Cortex of kidney (tissue), 1 donor: ENCODE measurements at places on chromosomes 1 and 21.

DNA sequence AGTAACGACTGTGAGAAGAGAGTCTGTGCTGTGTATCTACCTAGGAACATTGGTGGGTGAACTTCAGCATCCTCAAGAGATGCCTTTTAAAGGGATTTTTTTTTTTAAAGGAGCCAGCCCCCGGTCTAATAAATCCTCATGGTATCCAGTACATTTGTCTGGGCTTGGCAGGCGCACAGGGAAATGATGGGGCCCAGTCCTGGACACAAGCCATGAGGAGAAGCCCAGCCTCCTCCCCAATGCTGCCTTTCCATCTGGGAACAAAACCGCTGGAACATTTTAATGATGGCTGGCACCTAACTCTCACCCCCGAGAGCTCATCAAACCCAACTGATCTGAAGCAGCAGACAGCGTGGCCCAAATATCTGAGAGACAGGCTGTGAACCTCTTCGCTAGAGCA, 64.2 kb downstream of the ACOT7 start:
- DNase-seq = no peak

GRCh38 chr1:154840269-154841176, 29.6 kb downstream of the KCNN3 start:
- DNase-seq = no peak

- DNase-seq = no peak
These were observed 24.8 kb downstream of the S1PR1 start for GRCh38 chr1:101261623-101262022.

- DNase-seq = no peak
These were observed 10.4 kb downstream of the ZBTB7B start for GRCh38 chr1:155012776-155013602.

- DNase-seq = no peak
These were observed 88.2 kb downstream of the PSMG1 start for GRCh38 chr21:39094847-39095579.

- no peak for DNase-seq
These were observed 113.2 kb downstream of the AK5 start for GRCh38 chr1:77395051-77395450.

DNA sequence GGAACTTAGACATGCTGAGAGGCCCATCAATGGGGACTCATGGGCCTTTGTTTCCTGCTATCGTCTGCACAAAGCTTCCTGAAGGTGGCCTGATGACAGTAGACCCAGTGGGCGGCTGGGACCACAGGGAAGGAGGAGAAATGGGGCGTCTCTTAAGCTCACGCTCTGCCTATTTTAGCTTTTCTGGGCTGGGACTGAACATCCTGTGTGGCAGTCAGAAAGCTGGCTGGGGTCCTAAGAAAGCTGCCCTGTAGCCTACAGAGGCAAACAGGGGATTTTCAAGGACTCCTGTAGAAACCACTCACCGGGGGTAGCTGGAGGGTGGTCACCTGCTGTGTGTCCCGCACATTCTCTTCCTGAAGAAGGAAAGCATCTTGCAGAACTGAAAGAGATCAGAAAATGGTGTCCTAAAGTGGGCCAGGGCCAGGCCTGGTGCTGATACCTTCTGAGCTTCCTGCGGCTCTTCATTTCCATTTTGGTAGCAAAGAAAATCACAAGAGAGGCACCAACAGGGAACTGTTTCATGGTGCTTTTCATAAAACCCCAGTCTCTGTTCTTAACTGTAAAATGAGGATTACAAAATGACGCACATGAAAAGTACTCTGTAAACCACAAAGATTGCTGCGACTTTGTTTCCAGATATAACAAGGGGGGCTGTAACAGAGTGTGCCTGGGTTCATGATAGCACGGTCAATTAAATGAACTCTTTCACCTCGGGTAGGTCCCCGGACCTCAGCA, 8.6 kb downstream of the ZNF496 start:
- no peak for DNase-seq

DNA sequence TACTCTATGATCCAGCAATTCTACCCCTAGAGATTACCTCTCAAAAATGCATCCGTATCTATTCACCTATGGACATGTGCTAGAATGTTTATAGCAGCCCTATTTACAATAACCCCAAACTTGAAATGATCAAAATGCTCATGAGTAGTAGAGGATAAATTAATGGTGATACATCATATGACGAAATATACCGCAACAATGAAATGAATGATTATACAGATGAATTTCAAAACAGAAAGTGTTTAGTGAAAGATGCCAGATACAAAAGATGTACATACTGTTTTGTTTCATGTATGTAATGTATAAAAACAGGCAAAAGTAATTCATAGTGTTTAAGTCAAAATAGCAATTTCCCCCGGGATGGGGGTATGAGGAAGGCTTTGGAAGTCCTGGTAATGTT, 91.0 kb upstream of the CD55 start:
- DNase-seq = no peak

DNA sequence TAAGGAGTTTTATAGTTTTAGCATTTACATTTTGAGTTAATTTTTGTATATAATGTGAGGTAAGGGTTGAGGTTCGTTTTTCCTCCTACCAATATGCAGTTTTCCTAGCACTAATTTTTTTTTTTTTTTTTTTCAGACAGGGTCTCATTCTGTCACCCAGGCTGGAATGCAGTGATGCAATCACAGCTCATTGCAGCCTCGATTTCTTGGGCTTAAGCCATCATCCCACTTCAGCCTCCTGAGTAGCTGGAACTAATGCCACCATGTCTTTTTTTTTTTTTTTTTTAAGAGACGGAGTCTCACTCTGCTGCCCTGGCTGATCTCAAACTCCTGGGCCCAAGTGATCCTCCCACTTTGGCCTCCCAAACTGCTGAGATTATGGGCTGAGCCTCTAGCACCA, 2.5 kb upstream of the UBASH3A start:
- no peak for DNase-seq

DNA sequence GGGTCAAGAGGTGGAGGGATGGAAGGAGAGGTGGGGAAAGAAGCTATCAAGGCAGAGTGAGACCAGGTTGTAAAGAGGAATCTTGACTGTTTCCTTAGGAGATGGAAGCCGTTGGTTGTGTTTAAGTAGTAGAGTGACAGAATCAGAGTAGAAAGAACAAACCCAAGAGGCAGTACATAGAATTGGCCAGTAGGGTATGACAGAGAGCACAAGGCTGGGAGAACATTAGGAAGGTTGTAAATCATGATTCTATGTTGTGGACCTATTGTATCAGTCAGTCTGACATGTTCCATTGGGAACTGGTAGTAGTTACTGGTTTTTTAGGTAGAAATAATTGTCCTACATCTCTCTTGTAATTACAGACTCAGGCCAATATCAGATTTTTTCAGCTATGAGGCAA, 486.9 kb upstream of the USP24 start:
- no peak for DNase-seq

GRCh38 chr1:47996406-47997226, 569 bp downstream of the TRABD2B start:
- DNase-seq = no peak

GRCh38 chr1:34645109-34645688, 109.6 kb upstream of the GJB5 start:
- no peak for DNase-seq

DNA sequence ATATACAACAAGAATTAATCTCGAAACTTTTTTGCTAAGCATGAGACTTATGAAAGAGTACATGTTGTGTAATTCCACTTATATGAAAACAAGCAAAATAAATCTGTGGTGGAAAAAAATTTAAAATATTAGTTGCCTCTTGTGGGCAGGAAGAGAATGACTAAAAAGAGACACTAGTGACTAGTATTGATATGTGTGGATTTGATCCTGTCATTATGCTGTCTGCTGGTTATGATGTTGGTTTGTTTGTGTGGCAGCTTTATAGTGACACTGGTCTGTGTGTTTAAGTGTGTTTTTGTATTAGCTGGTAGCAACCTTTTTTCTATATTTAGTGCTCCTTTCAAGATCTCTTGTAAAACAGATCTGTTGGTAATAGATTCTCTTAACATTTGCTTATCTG, 267.8 kb upstream of the NRIP1 start:
- DNase-seq = no peak

DNA sequence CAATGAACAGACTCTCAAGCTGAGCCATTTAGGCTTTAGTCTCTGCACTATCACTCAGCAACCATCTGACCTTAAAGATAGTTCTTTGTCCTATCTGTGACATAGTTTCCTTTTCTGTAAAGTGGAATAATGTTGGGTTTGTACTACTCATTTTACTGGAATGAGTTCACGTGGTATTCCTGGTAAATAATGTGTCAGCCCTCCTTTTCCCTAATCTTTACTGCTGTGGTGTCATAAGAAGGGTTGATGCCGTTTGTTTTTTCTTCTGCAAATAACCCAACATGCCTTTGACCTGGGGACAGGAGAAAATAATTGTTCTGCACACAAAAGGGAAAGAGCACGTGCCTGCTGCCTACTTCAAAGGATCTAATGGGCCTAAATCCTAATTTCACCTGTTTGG, 297.8 kb downstream of the BRINP3 start:
- DNase-seq = no peak

DNA sequence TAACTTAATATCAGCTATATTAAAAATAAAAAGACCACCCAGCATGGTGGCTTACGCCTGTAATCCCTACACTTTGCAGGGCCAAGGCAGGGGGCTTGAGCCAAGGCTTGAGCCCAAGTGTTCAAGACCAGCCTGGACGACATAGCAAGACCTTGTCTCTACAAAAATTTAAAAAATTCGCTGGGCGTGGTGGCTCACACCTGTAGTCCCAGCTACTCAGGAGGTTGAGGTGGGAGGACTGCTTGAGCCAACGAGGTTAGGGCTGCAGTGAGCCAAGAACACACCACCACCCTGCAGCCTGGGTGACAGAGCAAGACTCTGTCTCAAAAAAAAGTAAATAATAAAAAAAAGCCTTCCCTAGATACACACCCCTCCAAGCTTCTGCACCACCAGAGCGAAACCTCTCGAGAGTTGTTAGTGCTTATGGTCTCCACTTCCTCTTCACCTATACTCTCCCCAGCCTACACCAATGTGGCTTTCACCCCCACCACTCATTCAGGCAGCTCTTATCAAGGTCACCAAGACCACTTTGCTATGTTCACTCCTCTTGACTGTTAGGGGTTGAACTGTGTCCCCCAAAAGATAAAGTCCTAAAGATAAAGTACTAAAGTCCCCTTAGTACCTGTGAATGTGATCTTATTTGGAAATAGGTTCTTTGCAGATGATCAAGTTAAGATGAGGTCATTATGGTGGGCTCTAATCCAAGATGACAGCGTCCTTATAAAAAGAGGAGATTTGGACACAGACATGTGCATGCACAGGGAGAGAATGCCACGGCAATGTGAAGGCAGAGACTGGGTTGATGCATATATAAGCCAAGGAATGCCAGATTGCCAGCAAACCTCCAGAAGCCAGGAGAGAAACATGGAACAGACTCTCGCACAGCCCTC, 6.8 kb upstream of the PPP1R15B start:
- no peak for DNase-seq

- DNase-seq = no peak
These were observed 4.5 kb upstream of the SVBP start for GRCh38 chr1:42821690-42822089.

DNA sequence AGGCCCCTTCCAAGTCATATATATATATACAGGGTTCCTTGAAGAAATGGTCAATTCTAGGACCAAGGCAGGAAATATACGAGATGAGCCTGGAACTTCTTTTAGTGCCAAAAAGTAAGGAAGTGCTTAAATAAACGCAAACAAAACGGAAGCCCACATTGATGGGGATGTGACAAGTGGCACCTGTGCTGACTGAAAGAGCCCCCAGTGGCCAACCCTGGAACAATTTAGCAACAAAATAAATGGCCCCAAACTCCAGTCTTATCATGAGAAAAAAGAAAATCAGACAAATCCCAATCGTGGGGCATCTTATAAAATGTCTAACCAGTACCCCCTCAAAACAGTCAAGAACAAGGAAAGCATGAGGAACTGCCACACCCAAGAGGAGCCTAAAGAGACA, 17.7 kb downstream of the PLA2G5 start:
- no peak for DNase-seq

GRCh38 chr1:219575563-219575962, 37.3 kb downstream of the ZC3H11B start:
- DNase-seq = no peak

DNA sequence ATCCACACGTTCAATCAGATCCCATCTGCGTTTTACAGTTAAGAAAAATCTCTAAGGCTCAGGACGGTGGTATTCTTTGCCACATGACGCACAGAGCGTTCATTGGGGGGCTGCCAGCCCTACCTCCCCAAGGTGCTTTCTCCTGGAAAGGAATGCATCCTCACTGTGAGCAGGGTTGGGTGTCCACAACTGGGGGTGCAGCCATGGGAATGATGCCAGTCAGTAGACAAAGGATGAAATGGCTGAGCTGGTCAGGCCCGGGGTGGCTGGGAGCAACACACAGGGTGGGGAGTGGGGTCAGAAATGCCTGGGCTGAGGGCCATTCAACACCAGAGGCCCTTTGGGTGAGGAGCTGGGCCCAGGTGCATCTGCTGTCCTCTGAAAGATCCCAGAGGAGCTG, 25.9 kb downstream of the OPTC start:
- DNase-seq = no peak

DNA sequence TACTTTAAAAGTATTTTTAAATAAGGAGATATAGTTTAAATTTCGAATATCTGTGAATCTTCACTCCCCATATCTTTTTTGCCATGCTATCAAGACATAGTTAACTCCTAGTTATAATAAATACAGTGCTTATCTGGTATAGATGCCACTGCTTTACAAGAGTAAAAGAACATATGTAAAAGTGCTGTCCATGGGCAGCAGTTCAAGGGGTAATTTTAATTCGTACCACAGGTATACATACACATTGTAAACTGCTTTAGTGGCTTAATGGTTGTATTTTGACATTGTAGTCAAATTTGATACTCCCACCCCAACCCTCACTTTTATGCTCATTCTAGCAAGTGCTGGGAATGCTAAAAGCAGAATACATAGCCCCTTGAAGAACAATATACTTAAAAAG, 18.6 kb downstream of the POU2F1 start:
- DNase-seq = no peak

DNA sequence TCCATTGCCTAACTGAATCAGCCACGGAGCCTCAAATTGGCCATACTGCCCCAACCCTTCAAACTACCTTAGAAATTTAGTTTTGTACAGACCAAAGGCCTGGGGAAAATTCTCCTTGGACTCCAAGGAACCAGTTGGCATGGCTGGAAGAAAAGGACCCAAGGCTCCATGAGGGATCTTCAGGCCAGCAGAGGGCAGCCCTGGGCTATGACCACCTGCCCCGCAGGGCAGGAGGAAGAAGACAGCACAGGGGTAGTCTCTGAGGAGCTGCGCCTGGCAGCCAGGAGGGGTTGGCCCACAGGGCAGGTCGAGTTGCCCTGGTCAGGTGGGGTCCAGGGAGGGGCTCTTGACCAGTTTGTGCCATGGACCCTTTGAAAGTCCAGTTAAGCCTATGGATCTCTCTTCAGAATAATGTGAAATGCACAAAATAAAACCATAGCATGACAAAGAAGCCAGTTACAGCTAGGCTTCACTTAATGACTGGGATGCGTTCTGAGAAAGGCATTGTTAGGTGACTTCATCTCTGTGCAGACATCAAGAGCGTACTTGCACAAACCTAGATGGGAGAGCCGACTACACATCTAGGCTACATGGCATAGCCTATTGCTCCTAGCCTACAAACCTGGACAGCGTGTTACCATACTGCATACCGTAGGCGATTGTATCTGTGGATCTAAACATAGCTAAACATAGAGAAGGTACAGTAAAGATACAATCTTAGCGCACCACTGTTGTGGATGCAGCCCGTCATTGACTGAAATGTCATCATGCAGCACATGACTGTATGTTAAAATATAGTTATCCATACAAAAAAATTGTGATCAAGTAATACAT, 26.1 kb downstream of the CACNA1S start:
- DNase-seq = no peak
